Thymus (tissue), 14 donors: ENCODE measurements at places on chromosomes 1 and 21.

GRCh38 chr1:166176416-166176815, 9.6 kb upstream of the FAM78B start:
- no peak for DNase-seq

GRCh38 chr21:46218906-46219590, 9.5 kb downstream of the LSS start:
- DNase-seq: no peak

GRCh38 chr1:110356379-110356778, 17.2 kb downstream of the RBM15 start:
- no peak for DNase-seq

DNA sequence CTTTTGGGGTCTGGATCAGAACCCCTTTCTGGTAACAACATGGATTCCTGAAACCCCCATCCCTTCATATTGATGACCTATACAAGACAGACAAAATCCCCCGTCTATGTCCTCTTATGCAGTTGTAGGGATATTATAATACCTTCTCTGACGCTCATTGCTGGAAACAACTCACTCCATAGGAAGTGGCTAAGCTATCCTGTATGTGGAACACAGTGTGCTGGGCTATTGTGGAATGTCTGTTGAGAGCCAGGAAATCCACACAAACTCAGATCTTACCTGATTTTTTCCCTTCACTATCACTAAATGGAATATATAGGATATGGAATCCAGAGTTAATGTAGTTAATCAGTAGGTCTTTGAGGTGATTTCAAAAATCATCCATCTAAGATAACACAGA, 17.7 kb upstream of the PIK3R3 start:
- DNase-seq: no peak
